Stimulated activated CD4-positive, alpha-beta T cell treated with anti-CD3 and anti-CD28 coated beads, Interleukin-2, amount 100 ng/mL, for 24 hours (primary cell): ENCODE measurements at places on chromosomes 5 and 9.

DNA sequence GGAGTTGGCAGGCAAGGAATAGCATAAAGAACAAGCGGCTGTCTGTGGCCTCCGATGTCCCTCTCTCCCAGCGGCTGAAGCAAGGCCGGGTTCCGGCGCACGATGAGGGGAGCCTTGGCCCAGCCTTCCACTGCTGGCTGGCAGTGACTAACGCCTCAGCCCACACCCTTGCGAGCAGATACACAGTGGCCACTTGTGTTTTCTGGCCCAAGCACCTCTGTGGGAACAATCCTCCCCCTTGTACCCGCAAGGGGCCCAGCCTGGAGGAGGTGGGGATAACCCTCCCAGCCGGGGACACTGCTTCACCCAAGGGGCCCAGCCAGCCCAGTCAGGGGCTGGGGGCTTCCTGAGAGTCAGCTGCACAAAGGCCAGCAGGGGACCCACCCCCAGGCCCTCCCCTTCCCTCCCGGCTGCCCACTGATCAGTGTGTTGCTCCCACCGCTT is 23.2 kb downstream of the STK10 start:
- DNase-seq: no peak

DNA sequence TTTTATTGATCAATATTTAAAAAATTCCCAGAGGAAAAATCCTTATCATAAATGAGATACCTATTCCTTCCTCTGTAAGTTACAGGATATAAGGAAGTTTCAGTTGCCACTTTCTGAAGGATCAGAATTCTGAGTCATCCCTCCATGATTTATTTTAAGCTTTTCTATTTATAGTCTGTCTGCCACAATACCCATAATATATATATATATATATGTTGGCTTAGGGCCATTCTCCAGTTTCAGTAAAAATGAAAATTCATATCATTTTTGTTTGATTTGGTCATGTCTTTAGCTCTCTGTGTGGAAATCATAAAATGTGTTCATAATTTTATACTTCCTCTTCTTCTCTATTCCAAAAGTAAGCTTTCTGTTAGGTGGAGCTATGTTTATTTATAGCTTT is 215.8 kb upstream of the CYLC2 start:
- no peak for DNase-seq

GRCh38 chr5:10631316-10631996 is 67.6 kb downstream of the ANKRD33B start:
- DNase-seq: no peak

GRCh38 chr9:84007662-84008061 is 27.1 kb downstream of the RMI1 start:
- DNase-seq: no peak

- DNase-seq: no peak
Measured at GRCh38 chr9:97845763-97846162, 7.3 kb upstream of the FOXE1 start.

DNA sequence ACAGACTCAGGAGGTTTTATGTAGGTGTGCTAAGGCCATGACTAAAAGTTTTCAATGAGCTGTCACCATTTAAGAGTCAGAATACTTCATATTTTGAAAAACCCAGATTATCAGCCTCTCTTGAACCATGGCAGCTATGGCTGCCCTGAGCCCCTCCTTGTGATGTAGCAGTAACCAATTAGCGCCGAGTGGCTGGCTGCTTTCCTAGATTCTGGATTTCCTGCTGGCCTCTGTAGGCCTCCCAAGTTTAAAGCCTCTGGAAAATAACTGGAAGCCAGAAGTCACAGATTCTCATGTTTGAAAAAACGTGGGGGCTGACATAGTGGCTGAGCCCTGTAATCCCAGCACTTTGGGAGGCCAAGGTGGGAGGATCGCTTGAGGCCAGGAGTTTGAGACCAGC is 25.5 kb downstream of the DAB2IP start:
- DNase-seq: no peak

DNA sequence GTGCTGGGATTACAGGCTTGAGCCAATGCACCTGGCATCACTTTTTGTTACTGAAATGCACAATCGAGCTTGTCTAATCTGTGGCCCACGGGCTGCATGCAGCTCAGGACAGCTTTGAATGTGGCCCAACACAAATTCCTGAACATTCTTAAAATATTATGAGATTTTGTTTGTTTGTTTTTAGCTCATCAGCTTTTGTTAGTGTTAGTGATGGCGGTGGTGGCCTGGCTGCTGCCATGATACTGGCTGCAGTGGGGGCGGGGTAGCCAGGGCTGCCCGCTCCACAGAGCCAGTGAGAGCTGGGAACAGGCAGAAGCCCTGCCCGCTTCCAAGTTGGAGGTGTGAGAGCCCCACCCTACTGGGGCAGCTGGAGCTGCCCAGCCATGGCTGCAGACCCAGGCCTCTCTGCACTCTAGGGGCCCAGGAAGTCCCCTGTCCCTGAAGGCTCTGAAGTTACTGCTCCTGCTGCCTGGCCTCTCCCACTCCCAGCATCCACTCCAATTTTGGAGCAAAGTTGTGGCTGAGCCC is 76.6 kb upstream of the SHB start:
- no peak for DNase-seq

DNA sequence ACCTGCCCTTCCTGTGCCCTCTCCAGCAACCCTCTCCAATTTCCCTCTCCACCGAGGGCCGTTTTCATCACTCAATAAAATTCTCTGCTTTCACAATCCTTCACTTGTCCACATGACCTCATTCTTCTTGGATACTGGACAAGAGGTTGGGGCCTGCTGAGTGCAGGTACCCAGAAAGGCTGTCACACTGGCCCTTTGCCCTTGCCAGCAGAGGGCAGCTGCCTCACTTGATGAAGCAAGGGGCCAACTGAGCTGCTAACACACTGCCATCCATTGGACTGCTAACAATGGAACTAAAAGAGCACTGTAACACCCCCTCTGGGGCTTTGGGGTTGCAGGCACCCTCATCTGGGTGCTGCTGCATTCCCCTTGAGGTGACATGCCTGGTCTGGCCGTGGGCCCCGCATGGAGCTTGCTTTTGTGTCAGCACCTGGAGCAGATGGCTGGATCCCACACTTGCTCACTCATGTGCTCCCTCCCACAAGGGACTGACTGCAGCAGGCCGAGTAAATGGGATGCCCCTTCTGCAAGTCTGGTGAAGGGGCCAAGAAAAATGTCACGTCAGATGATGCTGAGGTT is 308.1 kb upstream of the ADCY2 start:
- no peak for DNase-seq

DNA sequence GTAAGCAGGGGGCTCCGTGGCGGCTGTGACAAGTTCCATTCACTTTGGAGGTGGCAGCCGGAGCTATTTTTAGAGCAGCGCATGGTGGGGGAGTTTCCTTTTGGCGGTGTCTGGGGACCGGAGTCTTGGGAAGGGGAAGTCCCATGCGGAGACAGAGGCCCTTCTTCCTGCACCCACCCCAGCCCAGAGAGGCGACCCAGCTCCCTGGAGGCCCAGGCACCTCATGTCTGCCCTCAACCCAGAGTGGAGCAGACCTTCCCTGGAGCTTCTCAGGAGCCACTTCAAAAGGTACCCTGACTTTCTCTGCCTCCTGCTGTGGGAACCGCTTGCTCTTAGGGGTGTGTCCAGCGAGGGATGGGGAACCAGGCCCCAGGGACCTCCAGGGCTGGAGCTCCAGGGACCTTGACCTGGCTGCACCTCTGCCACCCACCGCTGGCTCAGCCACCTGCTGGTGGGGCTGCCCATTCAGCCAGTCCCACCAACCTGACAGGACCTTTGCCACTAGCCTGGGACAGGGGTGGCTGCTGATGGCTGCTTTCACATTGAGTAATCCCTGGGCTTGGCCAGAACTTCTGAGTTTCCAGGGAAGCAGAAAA is 34.1 kb downstream of the NEK6 start:
- peak; percentile 56 for DNase-seq

DNA sequence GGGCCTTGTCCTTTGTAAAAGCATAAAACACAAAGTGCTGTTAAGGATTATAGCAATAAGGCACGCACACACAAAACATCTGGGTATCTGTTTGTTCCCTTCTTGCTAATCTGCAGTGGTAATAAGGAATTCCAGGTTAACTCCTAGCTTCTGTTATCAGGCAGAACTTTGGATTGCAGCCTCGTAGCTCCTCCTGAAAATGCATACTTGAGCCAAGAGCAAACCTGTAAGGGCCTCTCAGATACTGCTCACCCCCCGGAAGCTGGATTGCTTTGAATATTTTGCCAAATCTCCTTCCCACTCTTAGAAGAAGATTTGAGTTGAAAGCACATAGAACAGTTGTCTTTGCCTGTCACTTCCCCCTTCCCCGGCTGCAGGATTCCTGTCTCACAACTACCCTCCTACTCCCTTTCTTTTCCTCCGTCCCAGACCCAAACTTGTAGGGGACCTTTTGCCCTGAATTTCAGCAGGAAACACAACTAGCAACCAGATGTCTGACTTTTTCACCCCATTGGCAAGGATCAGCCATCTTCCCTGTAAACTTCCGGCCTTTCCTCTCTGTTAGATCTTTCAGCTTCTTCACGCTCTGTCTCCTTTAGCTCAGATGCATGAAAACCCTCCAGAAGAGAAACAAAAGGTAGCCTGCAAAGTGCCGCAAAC is 28.2 kb upstream of the SMAD5 start:
- DNase-seq: no peak

- DNase-seq: no peak
Measured at GRCh38 chr9:126113756-126114408, 212.7 kb upstream of the MVB12B start.

DNA sequence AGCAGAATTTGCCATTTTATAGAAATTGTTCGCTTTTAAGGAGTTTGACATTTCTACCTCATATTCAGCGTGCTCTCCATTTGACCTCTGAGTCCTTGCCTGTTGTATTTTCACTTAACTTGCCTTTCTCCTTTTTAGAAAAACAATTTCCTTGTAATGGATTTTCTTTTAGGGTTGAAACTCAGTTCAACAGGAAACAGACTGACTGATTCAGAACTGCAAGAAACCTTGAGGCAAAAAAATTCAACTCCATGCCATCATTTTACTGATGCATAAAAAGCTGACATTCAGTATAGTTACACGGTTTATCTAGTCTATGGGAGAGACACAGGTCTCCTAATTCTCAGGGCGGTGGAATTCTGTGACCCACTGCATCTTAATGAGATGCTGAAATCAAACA is 59.8 kb downstream of the MRPS30 start:
- DNase-seq: no peak

GRCh38 chr9:6000955-6001354 is 14.5 kb downstream of the RANBP6 start:
- no peak for DNase-seq

DNA sequence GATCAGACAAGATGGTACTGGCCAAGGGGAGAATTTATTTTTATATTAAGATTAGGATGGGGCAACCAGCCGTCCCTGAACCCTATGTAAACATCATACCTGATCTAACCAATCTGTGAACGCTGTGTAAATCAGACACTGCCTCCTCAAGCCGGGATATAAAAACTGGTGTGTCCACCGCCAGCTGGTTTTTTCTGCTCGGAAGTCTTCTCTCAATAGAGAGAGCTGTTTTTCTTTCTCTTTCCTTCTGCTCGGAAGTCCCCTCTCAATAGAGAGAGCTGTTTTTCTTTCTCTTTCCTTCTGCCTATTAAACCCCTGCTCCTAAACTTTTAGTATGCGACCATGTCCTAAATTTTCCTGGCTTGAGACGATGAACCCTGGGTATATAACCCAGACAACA is 615.5 kb upstream of the NUDT12 start:
- no peak for DNase-seq

DNA sequence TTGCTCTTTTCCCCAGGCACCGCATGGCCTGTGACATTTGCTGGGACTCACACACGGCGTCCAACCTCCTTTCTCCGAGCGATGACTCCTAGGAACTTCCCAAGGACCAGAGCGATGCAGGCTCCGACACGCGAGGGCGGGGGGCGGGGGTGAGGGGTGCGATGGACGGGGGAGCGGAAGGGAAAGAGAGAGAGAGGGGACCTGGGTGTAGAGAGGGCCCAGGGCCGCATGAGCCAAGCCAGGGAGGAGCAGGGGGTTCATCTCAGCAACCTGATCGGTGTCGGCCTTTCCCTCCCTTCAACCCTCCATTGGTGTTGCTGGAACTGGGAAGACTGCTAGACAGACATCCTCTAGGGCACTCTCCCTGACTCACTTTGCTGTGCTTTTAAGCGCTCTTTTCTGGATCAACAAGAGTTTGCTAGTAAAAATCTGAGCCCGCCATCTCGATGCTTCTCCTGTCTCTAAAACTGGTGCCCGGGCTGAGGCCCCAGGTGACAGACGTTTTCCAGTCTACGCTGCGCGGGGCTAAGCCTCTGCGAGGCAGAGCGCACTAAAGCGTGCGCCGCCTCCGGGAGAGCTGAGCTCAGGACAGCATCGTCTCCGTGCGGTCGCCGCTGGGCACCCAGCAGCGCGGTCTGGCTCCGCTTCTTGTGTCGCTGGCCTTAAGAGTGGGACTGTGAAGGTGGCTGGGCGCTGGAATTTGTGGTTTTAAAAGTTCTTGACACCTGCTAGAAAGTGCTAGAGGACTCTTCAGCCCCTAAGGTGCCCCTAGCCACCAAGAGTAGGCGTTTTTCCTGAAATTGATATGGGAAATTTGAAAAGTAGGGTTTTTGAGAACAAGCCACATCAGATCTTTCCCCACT is 1.0 kb upstream of the TSLP start:
- DNase-seq: peak; percentile 25

GRCh38 chr5:17190799-17191391 is 26.5 kb upstream of the BASP1 start:
- no peak for DNase-seq

DNA sequence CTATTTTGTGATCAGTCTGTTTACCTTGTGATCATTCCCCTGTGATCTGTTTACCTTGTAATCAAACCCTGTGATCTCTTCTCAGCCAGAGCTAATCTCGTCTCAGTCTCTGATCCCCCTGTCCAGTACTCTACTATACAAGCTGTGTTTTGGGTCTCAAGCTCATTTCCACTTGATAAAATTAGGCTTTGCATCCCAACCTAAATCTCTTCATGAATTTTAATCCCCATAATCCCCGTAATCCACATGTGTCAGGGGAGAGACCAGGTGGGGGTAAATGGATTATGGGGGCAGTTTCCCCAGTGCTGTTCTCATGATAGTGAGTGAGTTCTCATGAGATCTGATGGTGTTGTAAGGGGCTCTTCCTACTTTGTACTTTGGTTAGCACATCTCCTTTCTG is 157.2 kb downstream of the PRR16 start:
- no peak for DNase-seq

DNA sequence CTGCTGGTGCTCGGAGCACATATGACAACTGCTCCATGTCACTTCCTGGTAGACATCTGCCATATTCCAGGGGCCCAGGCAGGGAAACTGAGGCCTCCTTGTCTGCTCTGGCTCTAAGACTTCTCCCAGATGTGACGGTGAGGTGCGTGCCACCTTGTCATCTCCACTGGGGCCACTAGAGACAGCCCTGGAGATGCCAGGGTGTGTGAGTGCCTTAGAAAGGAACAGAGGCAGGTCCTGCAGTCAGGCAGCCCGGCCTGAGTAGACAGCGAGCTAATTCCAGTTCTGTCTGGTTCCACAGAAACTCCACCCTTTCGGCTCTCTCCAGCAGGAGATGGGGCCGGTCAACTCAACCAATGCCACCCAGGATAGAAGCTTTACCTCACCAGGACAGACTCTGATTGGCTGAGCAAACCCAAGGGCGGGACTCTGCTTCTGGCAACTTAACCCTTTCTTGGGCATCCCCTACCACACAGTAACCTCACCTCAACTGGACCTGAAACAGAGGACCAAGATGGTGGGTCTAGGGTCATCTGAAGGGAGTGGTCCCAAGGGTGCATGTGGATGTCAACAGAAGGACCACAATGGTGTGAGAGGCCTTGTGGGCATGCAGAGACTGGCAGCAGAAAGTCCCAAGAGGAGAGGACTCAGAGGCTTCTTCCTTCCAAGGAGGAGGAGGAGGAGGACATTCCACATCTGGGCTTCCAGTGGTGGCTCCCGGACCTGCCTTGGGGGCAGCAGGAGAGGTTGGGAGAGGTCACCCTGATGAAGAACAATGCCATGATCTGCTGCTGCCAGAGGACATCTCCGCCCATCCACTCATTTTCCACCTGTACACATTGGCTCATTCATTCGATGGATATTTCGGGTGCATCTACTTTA is 77.7 kb downstream of the RGS3 start:
- DNase-seq: no peak
